ENCODE measurements at places on chromosomes 1 and 21.

GRCh38 chr1:50350868-50351267, 72.4 kb downstream of the DMRTA2 start:
- no peak for DNase-seq

GRCh38 chr1:116569776-116570357, 959 bp downstream of the CD58 start:
- DNase-seq: no peak

GRCh38 chr1:174110053-174110452, 49.3 kb upstream of the RABGAP1L start:
- DNase-seq: no peak

GRCh38 chr1:2049718-2050431, at the start of gene PRKCZ:
TSS of gene PRKCZ (plus strand) at chr1:2050411. CDS start at chr1:2050631, 220 bp downstream.
- DNase-seq: peak; percentile 92

- DNase-seq: no peak
These were observed 261.6 kb downstream of the TPR start for GRCh38 chr1:186113461-186113860.

DNA sequence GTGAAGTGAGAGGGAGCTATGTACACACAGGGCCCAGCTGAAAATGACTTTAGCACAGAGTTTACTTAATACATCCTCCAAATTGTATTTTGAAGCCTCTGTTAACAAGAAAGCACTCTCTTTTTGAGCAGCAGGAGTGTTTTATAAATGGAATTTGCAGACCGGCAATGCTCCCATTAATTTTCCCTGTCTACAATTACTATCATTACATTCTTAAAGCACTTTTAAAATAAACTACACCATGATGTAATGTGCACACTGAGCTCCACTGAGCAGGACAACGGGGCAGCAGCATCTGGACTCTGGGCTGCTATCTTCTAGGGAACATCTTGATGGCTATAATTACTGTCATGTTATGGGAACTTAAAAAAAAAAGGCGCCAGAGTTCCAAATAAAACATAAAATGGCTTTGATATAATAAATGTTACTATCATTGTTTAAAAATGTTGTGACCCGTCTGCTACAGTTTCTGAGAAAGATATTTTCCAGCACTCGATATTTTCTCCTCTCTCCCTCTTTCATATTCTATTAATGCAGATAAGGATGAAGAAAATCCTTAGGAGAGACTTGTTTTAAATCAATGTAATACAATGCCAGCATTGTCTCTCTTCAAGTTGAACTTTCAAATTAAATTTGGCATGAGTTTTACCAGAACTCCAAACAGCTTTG, 150.9 kb downstream of the HLX start:
- DNase-seq: no peak

DNA sequence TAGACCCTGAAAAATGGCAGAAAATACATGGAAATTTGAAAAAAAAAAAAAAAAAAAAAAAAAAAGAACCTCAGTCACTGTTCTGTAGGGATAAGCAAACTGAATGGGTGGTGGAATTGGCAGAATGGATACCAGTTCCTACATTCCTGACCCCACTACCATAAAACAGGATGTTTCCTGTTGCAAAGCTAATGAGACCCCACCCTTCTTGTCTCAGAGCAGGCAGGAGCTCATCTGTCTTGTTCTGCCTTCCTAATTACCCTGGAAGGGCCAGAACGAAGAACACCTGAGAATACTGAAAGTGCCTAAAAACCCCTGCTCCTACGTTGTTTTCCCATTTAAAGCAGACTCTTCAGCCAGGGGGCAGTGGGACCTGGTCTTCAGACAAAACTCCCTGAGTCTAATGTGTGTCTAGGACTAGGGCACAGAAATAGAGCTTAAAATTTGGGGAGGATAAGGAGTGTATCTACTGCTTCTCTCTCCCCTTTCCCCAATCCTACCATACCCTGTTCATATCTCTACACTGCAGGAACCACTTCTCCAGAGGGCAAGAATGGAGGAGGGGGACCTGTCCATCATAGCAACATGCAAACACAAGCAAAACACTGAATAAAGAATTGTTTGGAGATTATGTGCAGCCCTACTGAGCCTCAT, 3.9 kb downstream of the C1orf56 start:
- no peak for DNase-seq

DNA sequence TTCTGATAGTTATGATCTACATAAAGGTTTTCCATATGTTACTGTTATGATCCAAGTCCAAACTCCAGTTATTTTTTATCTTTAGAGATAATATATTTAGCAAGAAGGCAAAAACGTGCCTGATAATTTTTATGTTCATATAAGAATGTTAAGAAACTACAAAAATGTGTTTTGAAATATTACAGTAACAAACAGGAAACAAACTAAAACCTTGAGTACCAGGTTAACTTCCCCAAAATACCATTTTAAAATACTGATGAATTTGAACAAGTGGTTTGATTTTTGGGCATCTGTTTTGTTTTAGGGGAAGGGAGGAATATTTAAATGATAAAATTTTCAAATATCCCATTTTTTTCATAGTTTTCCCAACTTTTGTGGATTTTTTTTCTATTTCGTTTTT, 124.8 kb downstream of the NR5A2 start:
- DNase-seq: no peak

DNA sequence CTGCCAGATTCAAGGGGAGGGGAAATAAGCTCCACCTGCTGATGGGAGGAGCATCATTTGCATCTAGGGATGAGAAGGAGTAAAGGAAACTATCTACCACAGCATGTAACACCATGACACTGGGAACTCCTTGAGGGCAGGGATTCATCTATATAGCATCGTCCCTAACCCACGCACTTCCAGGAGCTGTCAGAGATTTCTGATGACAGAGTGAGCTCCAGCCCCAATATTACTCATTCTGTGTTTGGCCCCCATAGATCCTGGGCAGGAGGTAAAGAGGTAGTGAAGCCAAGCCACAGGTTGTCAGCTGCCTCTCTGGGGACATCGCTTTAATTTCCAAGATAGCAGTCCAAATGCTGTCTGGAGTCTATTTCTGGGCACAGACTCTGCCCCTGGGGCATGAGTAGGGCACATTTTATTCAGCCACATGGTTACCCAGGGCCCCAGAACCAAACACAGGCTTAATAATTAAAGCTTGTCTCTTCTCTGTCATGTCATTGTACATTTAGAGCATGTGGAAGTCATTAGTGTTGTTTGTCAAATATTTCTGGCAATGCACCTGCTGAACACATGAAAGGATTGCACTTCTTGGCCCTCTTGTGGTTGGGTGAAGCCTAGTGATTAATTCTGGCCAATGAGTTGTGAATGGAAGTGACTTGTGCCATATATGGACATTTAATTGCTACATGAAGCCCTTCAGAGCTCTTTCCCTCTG, 105.9 kb upstream of the POU3F1 start:
- DNase-seq: no peak

DNA sequence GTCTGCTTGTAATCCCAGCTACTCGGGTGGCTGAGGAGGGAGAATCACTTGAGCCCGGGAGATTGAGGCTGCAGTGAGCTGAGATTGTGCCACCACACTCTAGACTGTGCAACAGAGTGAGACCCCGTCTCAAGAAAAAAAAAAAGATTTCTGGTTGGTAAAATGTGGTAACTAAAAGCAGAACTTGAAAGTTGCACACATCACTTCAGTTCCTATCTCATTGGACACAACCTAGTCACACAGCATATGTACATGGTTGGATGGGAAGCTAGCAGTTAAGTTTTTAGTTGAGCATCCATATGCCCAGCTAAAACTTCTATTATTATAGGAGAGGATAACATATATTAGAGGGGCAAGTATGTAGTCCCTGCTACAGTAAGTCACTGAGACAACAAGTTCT, 22.1 kb downstream of the BCAS2 start:
- DNase-seq: no peak

DNA sequence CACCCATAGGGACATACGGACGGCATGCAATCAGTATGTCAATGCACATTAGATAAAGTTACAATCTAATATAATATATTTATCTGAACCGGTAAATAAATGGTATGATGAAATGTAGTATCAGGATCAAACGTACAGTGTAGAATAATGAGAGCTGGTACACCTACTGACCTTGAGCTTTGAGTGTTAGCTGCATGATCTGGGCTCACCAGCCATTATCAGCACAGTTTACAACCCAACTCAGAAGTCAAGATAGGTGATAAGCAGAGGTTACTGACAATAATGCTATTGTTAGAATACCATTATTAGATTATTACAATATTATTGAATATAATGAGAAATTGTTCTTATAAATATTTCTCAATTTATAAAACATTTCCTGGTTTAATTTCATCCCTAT, 103.0 kb upstream of the ESRRG start:
- DNase-seq: no peak

DNA sequence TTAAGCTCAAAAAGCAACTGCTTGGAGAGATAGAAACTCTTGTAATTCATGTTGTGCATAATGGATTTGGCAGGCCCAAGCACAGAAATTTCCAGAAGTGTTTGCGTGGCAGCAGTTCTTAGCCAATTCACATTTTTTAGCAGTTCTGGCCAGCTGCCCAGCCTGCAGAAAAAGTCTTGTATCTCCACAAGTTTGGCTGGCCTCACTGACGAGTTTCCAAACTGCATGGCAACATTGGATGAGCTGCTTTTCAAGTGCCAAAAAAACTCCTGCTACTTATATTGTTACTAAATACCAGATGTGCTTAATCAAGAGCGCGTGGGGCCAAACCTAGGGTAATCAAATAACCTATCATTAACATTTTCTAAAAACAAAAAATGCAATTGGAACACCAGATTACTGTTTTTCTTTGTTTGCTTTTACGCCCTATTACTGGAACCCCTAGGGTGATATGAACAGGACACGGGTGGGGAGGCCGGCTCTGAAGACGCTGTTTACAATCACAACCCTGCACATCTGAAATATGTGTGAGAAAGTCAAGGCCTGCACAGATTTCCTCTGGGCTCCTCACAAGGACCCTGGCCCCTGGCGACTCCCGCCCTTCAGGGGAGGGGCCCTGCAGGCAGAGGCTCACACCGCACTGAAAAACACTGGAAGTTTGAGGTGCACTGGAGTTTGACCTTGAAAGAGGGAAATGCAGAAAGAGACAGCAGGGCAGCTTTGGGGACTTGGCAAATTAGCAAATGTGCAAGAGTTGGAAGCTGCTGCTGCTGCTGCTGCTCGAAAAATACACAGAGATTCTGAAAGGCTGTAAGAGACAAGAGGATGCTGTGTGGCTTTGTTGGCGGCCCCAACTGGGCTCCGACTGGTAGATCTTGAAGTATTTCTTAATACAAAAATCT, 55.2 kb upstream of the TARBP1 start:
- no peak for DNase-seq

Data from activated CD4-positive, alpha-beta T cell treated with anti-CD3 and anti-CD28 coated beads for 24 hours (primary cell).